SJSA1 (cell line): ENCODE measurements at places on chromosomes 12 and 14. TPM values are rescaled to one million over a fixed set of nuclear protein-coding genes. Genes with fewer than 3 reads are reported as not detected.
A peak's percentile ranks its signal among the peaks of the same experiment; 100 is the strongest.

The TAS2R50 gene
- 0.84 TPM in 1 of 2 replicates, not detected in the other for total RNA-seq

The FOXG1 gene
- not detected in 2 replicates for total RNA-seq

The KLRB1 gene
- not detected in 2 replicates for total RNA-seq

The CLEC9A gene
- not detected in 2 replicates for total RNA-seq

The KRT2 gene
- total RNA-seq, result not detected in 2 replicates

The ABCD2 gene
- not detected in 2 replicates for total RNA-seq

The HOXC6 gene
- total RNA-seq, result 2.9 and 6.2 TPM in 2 replicates

The WSCD2 gene
- not detected in 2 replicates for total RNA-seq

GRCh38 chr14:82414853-82415539 lies 881.3 kb upstream of the SEL1L start:
- DNase-seq, result no peak

- DNase-seq, result no peak
Observed at GRCh38 chr14:95537298-95538089, 2.6 kb downstream of the GLRX5 start.

DNA sequence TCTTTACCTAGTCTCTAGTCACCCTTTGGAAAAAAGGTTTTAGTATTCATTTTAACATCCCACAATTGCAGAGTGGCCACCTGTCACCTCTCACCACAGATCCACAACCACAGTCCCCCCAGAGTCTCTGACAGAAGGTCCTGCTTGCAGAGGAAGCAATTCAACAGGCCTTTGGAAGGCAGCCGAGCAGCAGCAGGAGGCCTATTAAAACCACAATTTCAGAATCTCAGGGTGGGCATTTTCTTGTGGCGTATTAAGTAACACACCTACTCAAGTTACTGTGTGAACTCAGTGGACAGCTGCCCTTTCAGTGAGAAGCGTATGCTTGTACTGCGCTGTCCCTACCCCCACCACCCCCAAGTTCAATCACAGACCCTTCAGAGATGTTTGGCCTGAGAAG lies 234.0 kb upstream of the HMGA2 start:
- DNase-seq, result no peak

- no peak for DNase-seq
Observed at GRCh38 chr12:127363392-127363791, 903.6 kb upstream of the TMEM132C start.

- DNase-seq, result no peak
Observed at GRCh38 chr14:76123426-76124225, 28.1 kb upstream of the GPATCH2L start.

DNA sequence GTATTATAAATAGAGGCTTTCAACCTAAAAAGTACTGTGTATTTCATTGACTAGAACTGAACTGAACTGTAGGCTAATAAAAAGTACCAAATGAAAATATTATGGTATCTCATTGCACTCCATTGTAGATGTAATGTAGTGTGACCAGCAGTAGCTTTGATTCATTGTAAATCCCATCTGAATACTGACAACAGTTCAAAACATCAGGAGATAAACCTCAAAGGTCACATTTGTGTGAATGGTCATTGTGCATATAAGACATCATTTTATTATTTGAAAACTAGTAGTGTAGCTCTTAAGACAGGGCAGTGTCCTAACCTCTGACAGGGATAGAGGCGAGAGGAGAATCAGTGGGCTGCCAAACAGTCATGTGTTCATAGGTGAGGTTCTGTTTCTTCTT lies 286.6 kb downstream of the FBXL14 start:
- DNase-seq, result no peak

DNA sequence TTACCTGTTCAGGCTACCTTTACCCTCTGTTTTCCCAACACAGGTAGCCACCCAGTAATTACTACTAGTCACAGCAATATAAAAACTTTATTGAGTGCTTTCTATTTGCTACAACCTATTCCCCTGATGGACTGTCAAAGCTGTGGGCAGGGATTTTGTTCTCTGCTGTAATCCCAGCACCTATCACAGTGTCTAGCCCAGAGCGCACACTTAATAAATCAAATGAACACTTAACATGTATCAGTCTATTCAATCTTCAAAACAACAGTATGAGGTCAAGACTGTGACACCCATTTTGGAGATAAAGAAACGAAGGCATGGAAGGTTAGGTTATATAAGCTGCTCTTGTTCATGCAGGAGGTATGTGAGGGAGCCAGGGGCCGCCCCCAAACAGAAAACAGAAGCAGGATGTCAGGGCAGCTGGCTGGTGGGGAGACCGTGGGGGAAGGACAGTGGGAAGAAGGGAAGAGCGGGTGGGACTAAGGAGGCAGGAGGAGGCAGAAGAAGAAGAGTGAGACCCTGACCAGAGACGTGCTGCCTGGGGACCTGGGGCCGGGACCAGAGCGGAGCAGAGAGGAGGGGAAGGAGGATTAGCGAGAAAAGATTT lies 1.7 kb downstream of the TNFRSF1A start:
- no peak for DNase-seq

GRCh38 chr14:93712838-93713724 lies 75.2 kb downstream of the PRIMA1 start:
- no peak for DNase-seq

- DNase-seq, result no peak
Observed at GRCh38 chr12:88922816-88923215, 342.5 kb upstream of the KITLG start.

DNA sequence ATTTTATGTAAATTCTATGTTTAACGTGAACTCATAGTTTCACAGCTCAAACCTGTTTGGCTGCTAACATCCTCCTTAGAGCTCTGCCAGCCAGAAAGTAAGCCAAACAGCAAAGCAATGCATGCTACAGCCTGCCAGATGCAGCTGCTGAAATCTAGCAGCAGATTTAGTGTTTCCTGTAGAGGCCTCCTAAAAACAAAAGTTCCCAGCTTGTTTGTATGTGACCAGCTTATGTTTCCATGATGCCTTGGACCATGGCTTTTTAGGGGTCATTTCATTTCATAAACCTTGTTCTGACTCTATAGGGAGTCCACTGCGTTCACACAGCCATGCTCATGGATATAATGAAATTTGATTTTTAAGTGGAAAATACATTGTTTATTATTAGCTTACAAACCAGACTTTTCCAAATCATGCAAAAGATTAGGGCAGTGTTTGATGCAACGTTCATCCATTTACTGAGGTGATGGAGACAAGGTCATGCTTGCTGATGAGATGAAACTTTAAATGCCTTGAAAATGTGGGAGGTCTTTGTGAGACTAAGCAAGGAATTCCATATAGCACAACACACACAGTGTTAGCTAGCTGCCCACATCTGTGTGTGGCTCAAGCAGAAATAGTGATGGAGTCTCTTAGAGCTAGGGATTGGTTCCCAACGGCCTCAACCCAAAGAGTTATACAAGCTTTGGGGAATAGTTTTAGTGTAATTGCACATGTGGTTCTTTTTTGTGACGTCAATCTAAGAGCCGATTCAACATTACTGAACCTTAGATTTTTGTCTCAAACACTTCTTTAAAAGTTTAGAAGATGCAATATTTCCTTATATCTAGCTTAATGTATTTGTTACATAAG lies 157.5 kb upstream of the LRIG3 start:
- peak; percentile 29 for DNase-seq

GRCh38 chr14:99574099-99574880 lies 29.7 kb downstream of the CCDC85C start:
- DNase-seq, result peak; percentile 95

DNA sequence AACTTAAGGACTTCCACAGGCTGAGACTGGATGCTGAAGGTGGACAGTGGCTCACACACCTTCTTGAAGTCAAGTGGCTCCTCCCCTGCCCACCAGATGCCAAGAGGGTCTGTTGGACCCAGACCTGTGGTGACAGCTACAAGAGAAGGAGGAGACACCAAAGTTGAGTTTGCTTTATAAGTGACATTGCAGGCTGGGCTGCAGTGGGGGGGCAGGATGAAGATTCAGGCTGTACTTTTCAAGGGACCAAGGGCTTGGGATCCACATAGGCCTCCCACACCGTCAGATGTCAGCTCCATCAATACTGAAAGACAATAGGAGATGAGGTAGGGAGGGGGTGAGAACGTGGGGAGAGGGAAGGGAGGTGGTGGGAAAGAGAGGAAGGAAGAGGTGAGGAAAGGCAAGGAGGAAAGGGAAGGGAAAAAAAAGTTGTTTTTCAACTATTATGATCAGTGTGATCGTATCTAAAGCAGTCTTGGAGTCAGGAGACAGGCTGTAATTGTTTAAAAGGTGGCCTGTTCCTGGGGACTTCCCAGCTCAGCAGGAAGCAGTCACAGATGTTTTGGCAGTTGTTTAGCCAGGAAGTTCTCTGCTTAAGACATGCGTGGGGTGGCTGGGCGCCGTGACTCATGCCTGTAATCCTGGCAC lies 84.1 kb upstream of the RESF1 start:
- peak; percentile 68 for DNase-seq

- DNase-seq, result no peak
Observed at GRCh38 chr14:63547798-63548335, 4.7 kb upstream of the PPP2R5E start.

DNA sequence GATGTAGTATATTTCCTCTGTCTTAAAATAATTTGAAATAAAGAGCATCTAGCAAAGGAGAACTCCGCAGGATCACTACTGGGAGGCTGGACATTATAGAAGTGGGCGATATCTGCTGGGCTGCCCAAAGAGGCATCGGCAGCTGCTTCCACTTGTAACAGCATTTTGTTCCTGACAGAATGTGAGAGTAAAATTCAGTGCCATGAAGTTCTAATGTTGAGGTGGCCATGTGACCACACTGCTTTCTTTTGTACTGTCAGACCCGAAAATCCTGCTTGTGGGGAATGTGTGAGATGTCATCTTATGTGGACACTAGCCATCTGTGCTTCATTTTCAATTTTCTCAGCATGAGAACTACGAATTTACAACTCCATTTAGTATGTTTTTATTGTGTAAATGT lies 151.9 kb downstream of the ACSS3 start:
- DNase-seq, result no peak

GRCh38 chr14:80634106-80634758 lies 307.3 kb downstream of the CEP128 start:
- DNase-seq, result no peak

DNA sequence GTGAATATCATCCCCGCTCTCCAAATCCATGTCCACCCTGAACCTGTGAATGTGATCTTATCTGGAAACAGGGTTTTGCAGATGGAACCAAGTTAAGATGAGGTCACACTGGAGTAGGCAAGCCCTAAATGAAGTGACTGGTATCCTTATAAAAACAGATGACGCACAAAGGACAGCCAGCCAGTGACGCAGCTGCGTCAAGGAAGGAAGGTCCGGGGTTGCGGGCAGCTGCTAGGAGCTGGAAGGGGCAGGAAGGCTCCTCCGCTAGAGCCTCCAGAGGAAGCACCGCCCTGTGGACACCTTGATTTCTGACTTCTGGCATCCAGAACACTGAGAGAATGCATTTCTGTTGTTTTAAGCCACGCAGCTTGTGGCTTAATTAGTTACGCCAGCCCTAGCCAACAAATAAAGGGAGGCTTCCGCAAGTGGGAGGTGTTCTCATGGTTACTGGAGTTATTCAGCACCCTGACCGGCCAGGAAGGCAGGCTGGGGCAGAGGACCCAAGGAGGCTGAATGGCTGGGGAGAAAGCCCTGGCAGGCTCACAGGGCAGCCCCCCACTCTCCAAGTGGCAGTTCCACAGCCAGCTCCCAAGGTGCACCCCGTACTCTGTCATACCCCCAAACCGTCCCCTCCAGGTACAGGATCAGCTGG lies 127.6 kb upstream of the NCOR2 start:
- DNase-seq, result no peak

- no peak for DNase-seq
Observed at GRCh38 chr14:91649930-91650329, 82.0 kb downstream of the CATSPERB start.

DNA sequence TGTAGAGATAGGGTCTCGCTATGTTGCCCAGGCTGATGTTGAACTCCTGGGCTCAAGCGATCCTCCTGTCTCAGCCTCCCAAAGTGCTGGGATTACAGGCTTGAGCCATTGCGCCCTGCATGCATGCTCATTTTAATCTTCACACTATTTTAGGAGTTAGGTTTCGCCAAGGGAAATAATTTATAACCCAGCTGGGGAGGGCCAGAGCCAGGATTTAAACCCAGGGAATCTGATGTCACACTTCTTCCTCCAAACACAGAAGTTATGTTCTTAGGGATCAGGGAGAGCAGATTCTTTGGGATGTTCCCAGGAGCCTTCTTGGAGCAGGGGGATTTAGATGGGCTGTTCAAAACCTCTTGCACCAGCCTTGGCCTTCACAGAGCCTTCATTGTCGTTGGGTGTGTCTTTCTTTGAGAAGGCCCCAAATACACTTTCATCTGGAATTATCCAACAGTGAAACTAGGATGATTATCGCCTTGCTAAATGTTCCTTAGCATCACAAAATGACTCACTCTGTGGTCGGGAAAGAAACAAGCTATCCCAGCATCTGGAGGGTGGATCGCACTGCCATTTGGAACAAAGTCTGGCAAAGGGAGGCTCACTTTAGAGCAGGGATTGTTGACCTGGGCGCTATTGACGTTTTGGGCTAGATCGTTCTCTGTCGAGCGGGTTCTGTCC lies 8.2 kb upstream of the PPP1CC start:
- no peak for DNase-seq

DNA sequence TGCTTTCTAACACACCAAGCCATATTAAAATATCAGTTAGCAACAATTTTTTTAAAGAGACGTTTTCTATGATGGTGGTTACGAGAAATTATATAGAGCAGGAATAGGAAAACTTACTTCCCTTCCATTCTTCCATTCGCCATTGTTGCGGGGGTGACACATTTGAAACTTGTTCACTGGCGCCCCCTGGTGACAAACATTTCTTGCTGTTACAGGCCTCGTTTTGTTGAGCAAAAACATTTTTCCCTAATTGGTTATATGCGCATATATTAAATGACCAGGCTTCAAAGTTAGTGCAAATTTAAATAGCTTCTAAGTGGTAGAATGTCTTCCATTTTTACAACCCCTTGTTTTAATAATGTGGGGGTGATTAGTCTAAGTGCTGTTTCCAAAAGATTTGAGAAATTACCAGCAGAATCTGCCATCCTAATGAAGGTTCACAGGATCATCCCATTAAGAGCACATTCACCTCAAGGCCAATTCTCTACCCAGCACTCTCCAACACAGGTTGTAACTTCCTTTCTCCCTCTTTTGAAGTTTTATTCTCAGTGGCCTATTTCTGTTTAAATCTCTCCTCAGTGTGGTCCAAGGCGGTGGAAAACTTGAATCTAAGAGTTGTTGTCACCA lies 1124.7 kb downstream of the FLRT2 start:
- DNase-seq, result peak; percentile 50
